Right renal cortex interstitium (tissue), 3 donors: ENCODE measurements at places on chromosomes 6 and 20. TPM values are rescaled to one million over a fixed set of nuclear protein-coding genes. Genes with fewer than 3 reads are reported as not detected.

- no peak for DNase-seq
These were observed 135.2 kb downstream of the ELOVL4 start for GRCh38 chr6:79812195-79812594.

GRCh38 chr6:109912118-109912517 is 66.0 kb upstream of the GPR6 start:
- no peak for DNase-seq

Gene PREX1
- polyA plus RNA-seq = 15.3 TPM

DNA sequence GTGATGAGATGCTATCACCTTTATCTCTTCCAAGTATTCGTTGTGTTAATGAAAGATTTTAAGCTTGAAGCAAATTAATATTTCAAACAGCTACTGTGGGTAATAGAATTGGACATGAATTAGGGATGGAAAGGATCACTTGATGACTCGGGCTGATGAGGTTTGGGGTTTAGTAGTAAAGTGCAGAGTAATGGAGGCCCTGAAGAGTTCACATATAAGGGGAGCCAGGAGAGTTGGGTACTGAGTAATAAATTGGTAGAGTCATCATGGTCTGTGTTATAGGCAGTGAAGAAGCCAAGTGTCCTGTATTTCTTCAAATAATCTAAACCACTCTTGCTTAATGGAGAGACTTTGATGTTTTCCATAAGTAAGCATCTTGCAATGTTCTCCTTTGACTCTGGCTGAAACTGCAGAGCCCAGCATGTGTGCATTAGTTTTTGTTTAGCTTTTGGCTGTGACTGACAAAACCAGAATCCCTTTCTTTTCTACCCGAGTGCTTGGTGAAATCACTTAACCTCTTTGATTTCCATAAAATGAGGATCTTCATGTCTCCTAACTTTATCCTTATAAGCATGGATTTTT is 57.6 kb downstream of the L3MBTL3 start:
- no peak for DNase-seq

Gene TBX18
- polyA plus RNA-seq = 6.5 TPM

Gene GLP1R
- 0.75 TPM for polyA plus RNA-seq
